ENCODE measurements at places on chromosomes 3 and 15.

GRCh38 chr3:172046268-172046915, 7.0 kb downstream of the FNDC3B start:
- no peaks in the 10 kb centered on the region for H3K27me3 ChIP-seq
- H3K36me3 ChIP-seq: peaks cover 14% of the 10 kb centered on the region
- DNase-seq: no peak
- H3K27ac ChIP-seq: peak overlapping the region; percentile 21
- no peak overlapping the region for H3K4me3 ChIP-seq

- H3K27me3 ChIP-seq: no peaks in the 10 kb centered on the region
- H3K4me1 ChIP-seq: no peaks in the 10 kb centered on the region
- no peaks in the 10 kb centered on the region for H3K36me3 ChIP-seq
- no peak overlapping the region for H3K4me3 ChIP-seq
- H3K27ac ChIP-seq: no peak overlapping the region
- no peak for DNase-seq
These were observed 36.1 kb downstream of the RAB6B start for GRCh38 chr3:133859381-133860234.

GRCh38 chr3:12954891-12955650, 113.7 kb upstream of the RPL32 start:
- no peak overlapping the region for H3K4me3 ChIP-seq
- peaks cover 2% of the 10 kb centered on the region for H3K4me1 ChIP-seq
- no peaks in the 10 kb centered on the region for H3K36me3 ChIP-seq
- H3K27me3 ChIP-seq: no peaks in the 10 kb centered on the region

DNA sequence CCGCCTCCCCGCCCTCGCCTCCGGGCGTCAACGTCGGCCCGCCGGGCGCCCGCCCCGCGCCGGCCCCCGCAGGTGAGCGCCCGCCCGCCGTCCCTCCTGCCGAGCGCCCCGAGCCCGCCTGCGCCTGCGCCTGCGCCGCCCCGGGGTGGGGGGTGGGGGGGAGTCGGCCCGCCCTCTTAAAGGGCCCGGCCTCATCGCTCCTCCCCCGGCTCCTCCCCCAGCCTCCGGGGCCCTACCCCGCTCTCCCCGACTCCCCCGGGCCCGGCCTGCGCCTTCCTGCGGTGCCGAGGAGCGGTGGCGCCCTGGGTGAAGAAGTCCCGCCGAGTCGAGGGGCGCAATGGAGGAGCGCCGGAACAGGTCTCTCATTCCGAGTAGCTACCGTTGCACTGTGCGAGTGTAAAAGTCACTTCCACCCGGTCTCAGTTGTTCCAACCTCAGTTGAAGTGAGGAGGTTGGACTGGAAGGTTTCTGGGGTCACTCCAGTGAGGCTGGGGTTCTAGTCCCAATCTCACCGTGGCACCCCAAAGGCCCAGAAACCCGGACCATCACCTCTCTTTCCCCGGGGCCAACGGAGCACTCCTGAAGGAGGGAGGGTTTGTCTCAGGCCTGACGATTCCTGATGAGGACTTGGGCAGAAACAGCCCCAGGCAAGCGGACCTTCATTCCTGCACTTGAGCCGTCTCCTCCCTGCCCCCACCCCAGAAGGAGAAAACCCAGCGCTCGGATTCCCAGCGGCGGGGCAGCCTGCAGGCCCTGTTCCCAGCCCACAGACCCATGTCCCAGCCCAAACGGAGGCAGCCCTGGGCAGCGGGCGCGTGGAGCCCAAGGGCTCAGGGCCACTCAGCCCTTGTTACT, 1.5 kb upstream of the TNK2 start:
- peaks cover 5% of the 10 kb centered on the region for H3K36me3 ChIP-seq
- peaks cover 38% of the 10 kb centered on the region for H3K4me1 ChIP-seq
- H3K27ac ChIP-seq: peak overlapping the region; percentile 79
- DNase-seq: peak; percentile 88

DNA sequence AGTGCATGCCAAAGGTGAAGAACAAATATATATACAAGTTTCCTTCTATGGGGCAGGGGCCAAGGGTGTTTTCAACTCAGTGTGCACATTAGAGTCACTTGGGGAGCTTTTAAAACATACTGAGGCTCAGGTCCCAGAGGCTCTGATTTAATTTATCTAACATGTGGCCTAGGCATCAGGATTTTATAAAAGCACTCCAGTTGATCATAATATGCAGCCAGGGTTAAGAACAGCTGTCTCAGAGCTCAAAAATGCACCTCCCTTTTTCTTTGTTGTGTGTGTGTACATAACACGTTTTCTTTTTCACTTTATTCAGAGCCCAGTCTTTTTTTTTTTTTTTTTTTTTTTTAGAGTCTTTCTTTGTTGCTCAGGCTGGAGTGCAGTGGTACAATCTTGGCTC, 57.9 kb upstream of the SETD2 start:
- no peak overlapping the region for H3K27ac ChIP-seq
- no peak overlapping the region for H3K4me3 ChIP-seq
- H3K4me1 ChIP-seq: no peaks in the 10 kb centered on the region
- H3K27me3 ChIP-seq: no peaks in the 10 kb centered on the region
